Hippocampal formation (tissue), 2 donors: ENCODE measurements at places on chromosomes 3 and 15.
A peak's percentile ranks its signal among the peaks of the same experiment; 100 is the strongest.

DNA sequence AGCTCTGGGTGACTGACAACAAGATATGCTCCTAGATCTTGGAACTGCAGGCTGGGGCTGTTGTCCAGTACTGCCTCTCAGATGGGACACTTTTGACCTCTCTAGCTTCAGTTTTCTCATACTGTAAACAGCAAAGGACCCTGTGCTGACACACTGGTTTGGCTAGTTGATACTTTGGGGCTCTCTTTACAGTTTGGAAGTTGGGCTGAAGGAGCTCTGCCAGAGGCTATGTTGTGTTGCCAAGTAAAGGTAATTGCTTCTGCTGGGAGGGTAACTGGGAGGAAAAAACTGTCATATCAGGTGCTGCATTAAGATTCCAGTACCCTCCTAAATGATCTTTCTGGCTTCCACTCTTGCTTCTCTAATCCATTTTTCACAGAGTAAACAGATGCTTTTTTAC is 54.0 kb downstream of the ISL2 start:
- no peak for DNase-seq

- DNase-seq, result no peak
These were observed 357.5 kb downstream of the CHST2 start for GRCh38 chr3:143476965-143477640.

DNA sequence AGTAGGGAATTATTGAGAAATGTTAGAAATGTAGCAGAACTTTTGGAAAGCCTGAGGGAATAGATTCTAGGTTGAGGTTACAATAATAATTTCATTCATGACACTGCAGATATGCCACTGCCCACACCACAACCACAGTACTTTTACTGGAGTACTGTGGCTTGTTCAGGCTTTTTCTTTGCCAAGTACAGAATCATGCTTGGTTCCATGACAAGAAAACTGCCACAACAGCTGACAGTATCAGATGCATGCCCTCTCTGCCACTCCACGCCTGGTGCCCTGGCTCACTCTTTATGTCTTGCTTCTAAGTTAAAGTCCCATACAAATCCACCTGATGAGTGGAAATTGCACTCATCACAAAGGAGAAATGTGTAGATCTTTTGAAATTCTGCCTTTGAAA is 398.6 kb downstream of the ZIC1 start:
- no peak for DNase-seq

DNA sequence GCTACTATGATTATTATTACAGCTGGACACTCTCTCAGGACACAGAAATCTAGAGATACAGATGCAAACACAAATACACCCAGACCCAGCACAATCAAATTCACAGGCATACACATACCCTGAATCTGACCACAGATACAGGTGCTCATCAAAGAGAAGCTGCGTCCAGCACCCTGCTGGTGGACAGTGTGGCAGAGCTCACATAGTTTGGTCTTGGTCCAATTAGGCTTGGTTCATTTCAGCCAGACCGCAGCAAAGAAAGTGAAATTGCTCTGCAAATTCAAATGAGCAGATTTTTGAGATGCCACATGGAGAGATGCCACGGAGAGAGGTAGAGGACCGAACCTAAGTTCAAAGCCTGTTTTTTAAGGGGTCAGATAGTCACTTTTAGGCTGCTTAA is 55.6 kb downstream of the ANAPC13 start:
- DNase-seq, result no peak

- no peak for DNase-seq
These were observed 9.8 kb upstream of the OR5K4 start for GRCh38 chr3:98343647-98344507.

GRCh38 chr15:64107337-64107736 is 11.6 kb downstream of the SNX1 start:
- no peak for DNase-seq

DNA sequence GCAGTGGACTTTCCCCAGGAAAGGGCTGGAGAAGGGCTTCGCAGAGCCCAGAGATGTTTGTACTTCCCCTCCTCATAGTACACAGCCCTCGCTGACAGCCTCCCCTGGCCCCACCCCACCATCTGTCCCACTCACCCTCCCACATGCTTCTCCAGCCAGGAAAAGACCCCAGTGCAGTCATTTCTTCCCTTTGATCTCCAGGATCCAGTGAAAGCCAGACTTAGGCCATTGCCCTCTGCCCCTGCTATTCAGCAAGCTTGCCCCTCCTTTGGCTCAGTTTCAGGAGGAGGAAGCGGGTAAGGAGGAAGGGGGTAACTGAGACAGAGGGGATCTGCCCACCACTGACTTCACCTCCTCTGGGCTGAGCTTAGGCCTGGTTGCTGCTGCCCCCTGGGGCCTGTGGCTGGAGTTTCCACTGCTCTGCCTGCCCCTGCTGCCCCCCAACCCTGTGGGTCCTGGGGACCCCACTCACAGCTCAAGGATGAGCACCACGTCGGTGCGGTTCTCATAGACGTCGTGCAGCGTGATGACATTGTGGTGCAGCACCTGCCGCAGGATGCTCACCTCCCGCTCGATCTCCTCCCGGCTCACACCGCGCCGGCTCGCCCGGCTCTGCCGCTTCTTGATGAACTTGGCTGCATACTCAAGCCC is 63.1 kb downstream of the DAPK2 start:
- DNase-seq, result no peak

DNA sequence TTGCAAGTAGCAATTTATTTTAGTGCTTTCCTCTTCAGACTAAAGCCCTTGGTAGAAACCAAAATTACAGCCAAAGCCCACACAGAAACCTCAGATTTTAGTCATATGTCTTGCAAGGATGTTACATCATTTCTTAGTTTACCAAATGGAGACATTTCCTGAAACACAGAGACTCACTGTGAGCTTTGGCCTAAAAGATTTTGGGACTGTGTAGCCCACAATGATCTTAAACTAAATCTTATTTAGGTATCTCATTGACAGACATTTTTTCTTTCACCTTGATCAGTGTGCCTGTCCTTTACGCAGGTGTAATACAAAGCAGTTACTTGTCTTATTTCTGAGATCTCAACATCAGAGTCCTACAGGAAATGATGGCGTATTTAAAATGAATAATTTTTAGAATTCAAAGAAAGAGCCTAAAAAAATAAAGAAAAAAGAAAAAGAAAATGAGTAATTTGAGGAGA is 27.8 kb upstream of the AP4E1 start:
- no peak for DNase-seq

GRCh38 chr15:69524296-69524695 is 71.7 kb downstream of the RPLP1 start:
- no peak for DNase-seq

- no peak for DNase-seq
These were observed 143.6 kb upstream of the GRM7 start for GRCh38 chr3:6717026-6717943.

- no peak for DNase-seq
These were observed 10.2 kb downstream of the ZIC4 start for GRCh38 chr3:147395899-147396711.

- no peak for DNase-seq
These were observed 62.7 kb downstream of the EOMES start for GRCh38 chr3:27659279-27660021.

GRCh38 chr3:171806200-171807128 is 3.8 kb downstream of the PLD1 start:
- no peak for DNase-seq

GRCh38 chr3:132822266-132822665 is 100.1 kb upstream of the NPHP3 start:
- no peak for DNase-seq

DNA sequence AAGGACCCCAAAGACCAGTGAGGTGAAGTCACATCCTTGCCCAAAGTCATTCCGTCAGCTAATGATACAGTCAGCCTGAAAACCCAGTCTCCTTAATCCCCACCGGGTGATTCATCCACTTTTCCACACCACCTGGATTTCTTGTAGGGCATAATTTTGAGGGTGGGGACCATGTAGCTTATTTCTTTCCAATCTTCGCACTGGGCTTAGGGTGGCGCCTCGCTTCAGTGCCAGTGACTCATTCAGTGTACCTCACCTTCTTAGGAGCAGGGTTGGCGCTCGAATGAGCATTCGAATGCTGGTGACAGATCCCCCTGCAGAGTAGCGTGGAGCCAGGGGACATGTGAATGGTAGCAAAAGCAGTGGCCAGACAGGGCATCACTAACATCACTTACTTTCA is 24.0 kb downstream of the BMF start:
- DNase-seq, result no peak

- DNase-seq, result no peak
These were observed 663.6 kb downstream of the NLGN1 start for GRCh38 chr3:174061162-174061561.

DNA sequence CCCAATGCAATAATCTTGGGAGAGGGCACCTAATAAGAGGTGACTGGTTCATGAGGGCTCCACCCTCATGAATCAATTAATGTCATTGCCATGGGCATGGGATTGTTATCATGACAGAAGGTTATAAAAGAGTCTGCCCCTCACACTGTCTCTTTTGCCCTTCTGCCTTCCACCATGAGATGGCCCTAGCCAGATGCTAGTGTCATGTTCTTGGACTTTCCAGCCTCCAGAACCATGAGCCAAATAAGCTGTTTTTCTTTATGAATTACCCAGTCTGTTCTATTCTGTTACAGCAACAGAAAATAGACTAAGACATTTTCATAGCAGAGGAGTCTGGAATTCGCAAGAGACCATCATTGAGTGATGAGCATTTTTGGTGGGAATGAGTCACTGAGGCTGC is 16.0 kb upstream of the RAD18 start:
- no peak for DNase-seq

GRCh38 chr3:100002599-100003350 is 111.5 kb downstream of the FILIP1L start:
- DNase-seq, result no peak

DNA sequence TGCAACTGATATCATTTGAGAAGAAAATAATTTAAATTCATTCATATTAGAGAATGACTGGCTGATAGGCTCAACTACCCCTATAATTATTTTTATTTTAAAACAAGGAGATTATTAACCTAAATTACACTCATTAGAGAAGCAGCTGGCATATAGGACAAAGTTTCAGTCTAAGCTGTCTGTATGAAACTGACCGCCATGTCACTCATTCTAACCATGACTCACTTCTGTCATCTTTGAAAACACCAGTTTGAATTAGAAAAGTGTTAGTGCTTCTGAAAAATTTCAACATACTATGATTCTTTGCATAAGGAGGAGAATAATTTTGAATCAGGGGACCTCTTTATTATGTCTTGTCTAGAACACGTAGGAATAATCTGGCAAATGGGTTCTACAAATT is 1058.5 kb downstream of the ROBO2 start:
- DNase-seq, result no peak

GRCh38 chr15:54803134-54803808 is 393.5 kb downstream of the RSL24D1 start:
- DNase-seq, result no peak

- DNase-seq, result no peak
These were observed 76.0 kb downstream of the WWTR1 start for GRCh38 chr3:149581681-149582370.

GRCh38 chr15:99536422-99537040 is 29.3 kb upstream of the MEF2A start:
- DNase-seq, result peak; percentile 20

GRCh38 chr3:150729682-150730360 is 26.1 kb upstream of the ERICH6 start:
- no peak for DNase-seq

GRCh38 chr3:12931273-12931905 is 90.0 kb upstream of the RPL32 start:
- no peak for DNase-seq

DNA sequence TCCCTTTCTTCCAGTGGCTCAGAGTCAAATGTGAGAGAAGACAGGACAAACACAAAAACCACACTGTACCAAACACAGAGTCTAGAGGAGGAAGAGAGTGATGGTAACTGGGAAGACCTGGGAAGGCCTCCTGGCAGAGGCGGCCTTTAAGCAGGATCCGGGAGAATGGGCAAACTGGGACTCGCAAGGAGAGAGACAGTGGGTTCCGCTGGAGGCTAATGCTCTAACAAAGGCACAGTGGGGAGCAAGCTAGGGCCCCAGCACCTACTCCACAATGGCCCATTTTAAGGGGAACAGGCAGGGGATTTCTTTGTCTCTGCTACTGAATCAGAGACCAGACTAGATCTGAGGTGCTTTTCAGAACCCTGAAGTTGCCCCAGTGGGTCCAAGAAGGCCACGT is 81.4 kb upstream of the HES1 start:
- no peak for DNase-seq

GRCh38 chr3:179184826-179185225 is 36.7 kb downstream of the PIK3CA start:
- DNase-seq, result no peak

DNA sequence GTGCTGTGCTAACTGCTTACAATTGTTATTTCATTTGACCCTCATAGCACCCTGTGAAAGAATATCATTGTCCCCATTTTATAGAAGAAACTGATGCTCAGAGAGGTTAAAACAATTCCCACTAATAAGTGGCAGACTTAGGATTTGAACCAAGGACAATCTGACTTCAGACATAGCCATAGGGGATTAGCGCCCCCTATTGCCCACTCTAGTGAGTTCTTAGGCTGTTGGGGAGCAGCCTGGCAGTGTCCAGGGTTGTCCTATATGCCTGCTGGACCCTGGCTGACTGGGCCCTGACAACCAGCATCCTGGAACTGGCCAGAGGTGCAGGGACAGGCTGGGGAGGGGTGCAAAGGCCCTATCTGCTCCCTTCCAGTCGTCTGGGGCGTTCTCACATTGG is 15.4 kb downstream of the DPH3 start:
- no peak for DNase-seq

GRCh38 chr3:136251511-136251910 is 1.4 kb downstream of the PCCB start:
- no peak for DNase-seq

DNA sequence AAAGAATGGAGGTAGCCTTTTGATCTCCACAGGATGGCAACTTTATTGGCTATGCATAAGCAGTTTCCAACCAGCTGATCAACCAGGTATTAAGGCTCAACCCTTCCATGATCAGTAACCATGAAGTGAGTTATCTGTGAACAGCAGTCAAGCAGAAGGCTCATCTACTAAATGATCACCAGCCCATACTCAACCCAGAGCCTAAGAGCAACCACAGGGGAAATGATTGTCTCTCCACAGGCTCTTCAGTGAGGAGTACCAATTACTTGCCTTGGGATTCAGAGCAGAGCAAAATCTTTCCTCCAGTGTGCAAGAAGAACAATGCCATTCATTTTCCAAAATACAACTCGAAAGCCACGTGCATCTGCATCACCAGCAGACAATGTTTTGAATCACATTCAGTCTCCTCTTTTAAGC is 754.8 kb downstream of the ROBO1 start:
- DNase-seq, result peak; percentile 38

DNA sequence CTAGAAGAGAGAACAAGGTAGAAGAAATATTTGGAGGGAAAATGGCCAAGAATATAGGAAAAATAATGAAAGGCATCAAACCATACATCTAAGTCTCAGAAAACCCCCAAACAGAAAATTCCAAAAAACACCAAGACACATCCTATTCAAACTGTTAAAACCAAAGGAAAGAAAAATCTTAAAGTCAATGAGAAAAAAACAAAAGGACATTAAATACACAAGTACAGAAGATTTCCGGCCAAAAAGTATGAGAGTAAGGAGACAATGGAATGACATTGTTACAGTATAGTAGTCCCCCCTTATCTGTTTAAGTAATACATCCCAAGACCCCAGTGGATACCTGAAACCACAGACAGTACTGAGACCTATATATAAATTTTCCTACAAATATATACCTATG is 18.8 kb downstream of the CLASP2 start:
- DNase-seq, result no peak

DNA sequence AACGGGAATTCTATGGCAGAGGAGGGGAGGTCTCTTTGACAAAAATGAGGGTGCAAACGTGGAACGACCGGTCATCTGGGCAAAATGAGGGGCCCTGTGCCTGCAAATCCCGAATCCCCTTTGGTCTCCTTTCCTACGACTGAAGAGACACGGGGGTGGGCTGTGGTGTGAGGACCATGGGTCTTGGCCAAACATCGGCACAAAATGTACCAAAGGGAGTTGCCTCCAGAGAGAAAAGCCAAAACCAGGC is 498 bp downstream of the ZNF280D start:
- DNase-seq, result peak; percentile 63
